ENCODE measurements at places on chromosomes 1 and 21.

- no peak for DNase-seq
Measured at GRCh38 chr1:17933971-17934370, 173.6 kb upstream of the IGSF21 start.

- DNase-seq = no peak
Measured at GRCh38 chr1:54340434-54340833, 65.8 kb downstream of the SSBP3 start.

- DNase-seq = no peak
Measured at GRCh38 chr1:44273560-44274350, 60.5 kb downstream of the DMAP1 start.

- peak; percentile 65 for DNase-seq
Measured at GRCh38 chr21:34511787-34512455, at the start of gene KCNE1. KCNE1 (minus strand) TSS chr21:34512210; CDS start chr21:34449634, 62,576 bp downstream.

DNA sequence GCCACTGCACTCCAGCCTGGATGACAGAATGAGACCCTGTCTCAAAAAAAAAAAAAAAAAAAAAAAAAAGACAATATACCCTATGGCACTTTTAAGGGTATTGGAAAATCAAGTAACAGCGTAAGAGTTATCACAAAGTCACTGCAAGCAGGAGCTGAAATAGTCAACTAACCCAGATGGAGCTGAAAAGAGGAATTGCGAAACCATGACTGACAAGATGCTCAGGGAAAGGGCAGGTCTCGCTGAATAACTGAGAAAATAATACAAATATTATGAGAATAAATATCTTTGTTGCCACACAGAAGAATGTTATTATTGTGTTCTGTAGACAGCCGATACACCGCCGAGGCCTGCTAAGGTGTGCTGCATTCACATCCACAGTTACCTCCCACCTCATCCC, 17.8 kb downstream of the HLCS start:
- DNase-seq = peak; percentile 60

GRCh38 chr1:101145449-101145820, 91.4 kb upstream of the S1PR1 start:
- DNase-seq = no peak

- no peak for DNase-seq
Measured at GRCh38 chr1:100266741-100267140, 725 bp downstream of the RTCA start.

DNA sequence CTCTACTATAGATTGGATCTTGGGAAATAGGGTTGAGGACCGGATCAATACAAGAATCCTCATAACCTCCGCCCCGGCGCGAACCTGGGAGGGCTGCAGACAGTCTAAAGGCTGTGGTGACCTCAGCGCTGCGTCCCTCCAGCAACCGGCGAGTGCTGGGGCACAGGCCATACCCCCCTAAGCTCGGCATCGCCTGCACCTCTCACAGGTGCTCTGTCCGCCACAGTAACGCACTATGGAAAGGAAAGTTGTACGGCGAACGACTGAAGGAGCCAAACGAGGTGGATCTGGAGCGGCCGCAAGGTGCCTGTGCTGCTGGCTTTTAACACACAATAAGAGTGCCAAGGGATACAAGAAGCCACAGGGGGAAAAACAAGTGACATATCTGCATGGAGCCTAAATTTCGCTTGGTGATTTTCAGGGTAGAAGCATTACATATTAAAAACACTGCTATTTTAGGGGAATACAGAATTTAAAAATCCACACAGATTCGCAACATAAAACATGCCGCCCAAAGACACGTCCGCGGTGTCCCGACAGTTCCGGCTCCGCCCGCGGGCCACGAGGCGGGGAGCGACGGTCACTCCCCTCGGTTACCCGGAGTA, 1.4 kb upstream of the RBM15 start:
- DNase-seq = no peak

- no peak for DNase-seq
Measured at GRCh38 chr1:181073638-181074037, 14.9 kb upstream of the IER5 start.

DNA sequence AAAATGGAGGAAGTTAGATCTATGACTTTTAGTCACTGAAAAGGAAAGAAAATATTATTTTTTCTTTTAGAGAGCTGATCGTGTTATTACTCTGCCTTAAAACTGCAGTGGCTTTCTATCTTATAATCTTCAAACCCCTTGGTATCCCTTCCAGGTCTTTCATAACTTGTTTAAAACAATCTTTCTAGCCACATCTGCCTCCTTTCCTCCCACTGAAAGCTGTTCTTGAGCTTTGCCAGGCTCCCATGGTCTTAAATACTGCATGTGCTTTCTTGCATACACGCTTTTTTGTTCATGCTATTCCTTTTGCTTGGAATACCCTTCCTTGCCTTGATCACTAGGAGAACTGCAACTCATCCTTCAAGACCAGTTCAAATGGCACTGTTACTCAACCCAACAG, 65.9 kb upstream of the GADD45A start:
- DNase-seq = peak; percentile 48

DNA sequence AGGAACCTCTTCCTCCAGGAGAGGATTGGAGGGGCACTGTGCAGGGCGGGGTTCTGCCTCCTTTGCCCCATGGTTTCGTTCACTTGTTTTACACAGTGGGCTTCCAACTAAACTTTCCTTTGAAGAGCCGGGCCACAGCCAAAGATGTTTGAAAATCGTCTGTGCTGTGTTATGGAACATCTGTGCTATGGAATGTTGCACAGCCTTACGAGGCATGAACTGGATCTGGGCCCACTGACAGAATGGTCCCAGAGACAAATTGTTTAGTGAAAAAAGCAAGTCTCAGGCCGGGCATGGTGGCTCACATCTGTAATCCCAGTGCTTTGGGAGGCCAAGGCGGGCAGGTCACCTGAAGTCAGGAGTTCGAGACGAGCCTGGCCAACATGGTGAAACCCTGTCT, 12.6 kb upstream of the MEF2D start:
- DNase-seq = peak; percentile 44

All from adipocyte (in vitro differentiated cells).